Stimulated activated CD8-positive, alpha-beta memory T cell treated with anti-CD3 and anti-CD28 coated beads, Interleukin-15, amount 100 ng/mL, for 4 hours (primary cell): ENCODE measurements at places on chromosomes 4 and X.

DNA sequence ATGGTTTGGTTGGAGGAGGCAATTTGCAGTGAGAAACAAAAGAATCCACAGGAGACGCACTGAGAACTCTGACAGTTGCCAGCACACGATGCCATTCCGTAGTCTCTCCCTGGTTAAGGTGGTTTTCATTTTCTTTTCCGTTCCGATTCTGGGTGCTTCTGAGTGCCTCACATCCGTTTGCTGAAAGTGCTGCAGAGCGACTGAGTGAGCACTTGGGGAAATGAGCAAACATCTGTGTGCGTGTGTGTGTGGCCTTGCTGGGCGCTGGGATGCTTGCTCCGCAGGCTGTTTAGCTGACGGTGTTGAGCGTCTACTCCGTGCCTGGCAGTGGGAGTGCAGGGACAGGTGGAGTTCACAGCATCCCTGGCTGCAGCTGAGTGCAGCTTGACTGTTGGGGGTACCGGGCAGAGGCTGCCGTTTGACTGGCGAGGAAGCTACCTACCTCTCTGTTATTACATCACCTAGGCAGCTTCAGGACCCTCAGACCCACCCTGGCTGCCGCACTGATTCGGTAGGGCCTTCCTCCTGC lies 49.3 kb downstream of the SORCS2 start:
- DNase-seq = no peak

DNA sequence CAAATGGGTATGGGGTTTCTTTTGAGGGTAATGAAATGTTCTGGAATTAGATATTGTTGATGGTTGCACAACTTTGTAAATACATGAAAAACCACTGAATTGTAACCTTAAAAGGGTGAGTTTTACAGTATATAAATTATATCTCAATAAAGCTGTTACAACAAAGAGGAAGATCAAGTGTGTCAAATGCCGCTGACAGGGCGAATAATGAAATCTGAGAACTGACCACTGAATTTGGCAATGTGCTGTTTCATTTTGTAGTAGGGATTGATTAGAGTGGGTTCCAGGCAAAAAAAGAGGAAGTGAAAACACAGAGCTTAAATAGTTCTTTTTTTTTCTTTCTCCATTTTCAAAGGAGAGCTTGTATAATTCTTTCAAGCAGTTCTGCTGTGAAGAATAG lies 161.1 kb upstream of the NAP1L5 start:
- DNase-seq = no peak

DNA sequence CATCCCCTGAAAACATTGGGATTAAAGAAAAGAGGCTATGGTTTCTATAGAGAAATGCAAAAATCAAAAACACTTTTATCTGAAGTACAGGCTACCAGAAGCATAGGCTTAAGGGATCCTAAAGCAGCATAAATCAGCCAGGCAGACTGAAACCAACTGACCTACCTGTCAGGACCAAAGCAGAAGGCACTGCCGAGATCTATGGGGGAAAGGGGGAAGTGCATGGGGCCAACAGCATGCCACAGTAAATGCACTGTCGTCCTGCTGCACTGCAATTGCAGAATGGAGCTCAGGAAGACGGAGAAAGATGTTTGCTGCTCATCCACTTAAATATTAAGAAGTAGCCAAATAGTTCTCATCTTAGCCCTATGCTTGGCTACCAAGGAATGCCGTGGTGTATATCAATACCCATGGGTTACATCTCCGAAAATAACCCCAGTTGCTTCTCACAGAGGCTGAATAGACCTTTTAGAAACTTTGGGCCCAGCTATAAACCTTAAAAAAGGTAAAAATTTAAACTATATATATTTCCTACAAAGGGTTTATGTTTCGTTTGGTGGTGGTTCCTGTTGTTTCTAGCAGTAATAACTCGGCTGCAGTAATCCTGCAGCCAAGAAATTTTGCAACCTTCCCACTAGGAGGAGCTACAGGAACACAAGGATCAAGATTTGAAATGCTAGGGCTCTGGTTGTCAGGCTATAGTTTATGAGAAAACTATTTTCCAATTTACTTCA lies 312.2 kb upstream of the DIAPH2 start:
- no peak for DNase-seq

DNA sequence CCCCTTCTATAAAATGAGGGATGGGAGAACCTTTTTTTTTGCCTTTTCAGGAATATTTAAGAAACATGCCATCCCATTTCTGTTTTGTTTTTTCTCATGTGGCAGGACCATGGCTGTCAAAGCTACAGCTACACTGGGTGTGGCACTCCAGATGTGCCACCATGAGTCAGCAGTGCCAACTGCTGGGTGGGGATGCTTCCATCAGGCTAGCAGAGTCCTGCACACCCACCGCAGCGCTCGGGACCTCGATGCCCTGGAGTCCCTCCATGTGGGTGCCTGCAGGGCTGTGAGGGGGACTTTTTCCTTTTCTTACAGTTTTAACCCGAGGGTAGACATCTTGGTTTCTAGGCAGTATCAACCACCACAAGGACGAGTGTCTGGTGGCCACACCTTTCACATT lies 352.6 kb downstream of the NR3C2 start:
- no peak for DNase-seq

DNA sequence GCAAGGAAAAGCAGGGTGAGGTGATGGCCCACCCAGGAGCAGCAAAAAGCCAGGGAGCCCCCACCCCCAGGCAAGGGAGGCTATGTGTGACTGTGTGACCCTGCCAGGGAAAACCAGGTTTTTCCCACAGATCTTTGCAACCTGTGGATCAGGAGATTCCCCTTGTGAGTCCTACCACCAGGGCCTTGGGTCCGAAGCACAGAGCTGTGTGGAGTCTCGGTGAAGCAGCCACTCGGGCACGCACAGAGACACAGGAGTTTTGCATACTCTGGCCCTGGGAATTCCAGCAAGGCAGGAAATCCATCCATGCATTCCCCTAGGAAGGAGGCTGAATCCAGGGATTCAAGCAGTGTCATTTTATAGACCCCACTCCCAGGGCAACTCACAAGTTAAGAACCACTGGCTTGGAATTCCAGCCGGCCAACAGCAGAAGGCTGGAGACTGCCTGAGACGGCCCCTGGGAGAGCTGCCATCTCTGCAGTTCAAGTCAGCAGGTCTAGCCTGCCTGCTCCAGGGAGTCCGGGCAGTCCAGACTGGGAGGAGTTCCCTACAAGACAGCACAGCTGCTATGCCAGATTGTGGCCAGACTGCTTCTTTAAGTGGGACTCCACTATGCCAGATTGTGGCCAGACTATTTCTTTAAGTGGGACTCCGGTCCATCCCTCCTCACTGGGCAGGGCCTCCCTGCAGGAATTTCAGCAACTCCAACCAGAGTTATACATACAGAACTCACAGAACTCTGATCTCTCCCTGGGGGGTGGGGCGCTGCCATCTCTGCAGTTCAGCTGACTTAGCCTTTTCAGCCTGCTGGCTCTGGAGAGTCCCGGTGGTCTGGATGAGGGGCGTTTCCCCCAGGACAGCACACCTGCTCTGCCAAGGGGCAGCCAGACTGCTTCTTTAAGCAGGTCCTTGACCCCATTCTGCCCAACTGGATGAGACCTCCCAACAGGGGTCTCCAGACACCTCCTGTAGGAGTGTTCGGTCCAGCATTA lies 85.1 kb upstream of the ADAD1 start:
- no peak for DNase-seq

GRCh38 chr4:33626221-33626620 lies 2618.1 kb downstream of the ARAP2 start:
- no peak for DNase-seq
